WTC11 (cell line): ENCODE measurements at places on chromosomes 1 and 21. TPM values are rescaled to one million over a fixed set of nuclear protein-coding genes. Genes with fewer than 3 reads are reported as not detected.

SLAMF9 gene
- not detected in 3 replicates for total RNA-seq

GNG12 gene
- total RNA-seq, result 20.7 to 23.7 TPM (median 21.9 TPM) in 3 replicates

ZBTB8A gene
- 7.1 to 8.2 TPM (median 7.7 TPM) in 3 replicates for total RNA-seq

CD52 gene
- total RNA-seq, result 2.8 to 3.7 TPM (median 3.4 TPM) in 3 replicates

G0S2 gene
- total RNA-seq, result 0.57 to 0.92 TPM (median 0.81 TPM) in 3 replicates

TMEM201 gene
- 25.9 to 30.4 TPM (median 26.7 TPM) in 3 replicates for total RNA-seq

STK40 gene
- total RNA-seq, result 17.8 to 24.7 TPM (median 20.4 TPM) in 3 replicates

CFHR5 gene
- total RNA-seq, result not detected in 3 replicates

CSF1 gene
- total RNA-seq, result 2.5 to 3.3 TPM (median 3.0 TPM) in 3 replicates

TPTE gene
- not detected in 3 replicates for total RNA-seq

CD53 gene
- 1.4 to 1.8 TPM (median 1.6 TPM) in 3 replicates for total RNA-seq

ORC1 gene
- total RNA-seq, result 33.6 to 45.2 TPM (median 34.0 TPM) in 3 replicates

DNA sequence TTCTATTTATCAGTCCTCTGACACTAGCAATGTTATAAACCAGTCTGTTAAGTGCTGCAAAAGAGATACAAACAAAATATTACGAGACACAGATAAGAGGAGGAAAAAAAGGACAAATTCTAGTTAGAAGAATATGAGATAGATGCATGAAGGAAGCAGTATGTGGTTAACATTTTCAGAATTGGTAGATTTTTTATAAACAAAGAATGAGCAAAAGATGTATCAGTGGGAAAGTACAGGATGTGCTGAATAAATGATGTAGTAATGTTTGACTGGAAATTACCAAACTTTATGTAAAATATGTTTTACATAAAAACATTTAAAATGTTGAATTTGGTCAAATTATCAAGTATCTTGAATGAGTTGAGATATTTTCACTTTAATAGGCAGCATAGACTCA lies 574.2 kb downstream of the NUF2 start:
- no peak overlapping the region for H3K4me3 ChIP-seq
- no peak for DNase-seq
- H3K27me3 ChIP-seq, result no peaks in the 10 kb centered on the region
- H3K27ac ChIP-seq, result no peak overlapping the region

DNA sequence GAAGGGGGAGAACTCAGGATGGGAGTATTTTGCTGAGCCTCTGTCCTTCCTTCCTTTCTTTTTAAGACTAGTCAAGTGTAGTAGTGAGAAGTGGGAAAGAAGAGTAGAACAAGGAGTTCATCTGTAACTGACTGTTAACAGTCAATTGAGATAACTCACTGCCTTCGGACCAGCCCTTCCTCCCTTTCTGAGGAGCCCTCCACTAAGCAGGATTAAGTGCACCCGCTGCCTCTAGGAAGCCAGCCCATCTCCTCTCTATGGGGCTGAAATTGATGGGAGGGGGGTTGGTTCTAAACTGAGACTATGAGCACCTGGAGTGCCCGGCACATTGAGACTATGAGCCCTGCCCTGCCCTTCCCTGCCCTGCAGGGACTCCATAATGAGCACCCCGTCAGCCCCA lies 72.7 kb upstream of the TINAGL1 start:
- peak overlapping the region; percentile 31 for H3K4me3 ChIP-seq
- DNase-seq, result no peak
- peaks cover 42% of the 10 kb centered on the region for H3K4me1 ChIP-seq
- H3K36me3 ChIP-seq, result no peaks in the 10 kb centered on the region
- peaks cover 4% of the 10 kb centered on the region; the same call in 1 of the 2 replicates for H3K27me3 ChIP-seq

- H3K4me3 ChIP-seq, result no peak overlapping the region
- DNase-seq, result no peak
- H3K4me1 ChIP-seq, result peaks cover under 1% of the 10 kb centered on the region
- no peaks in the 10 kb centered on the region for H3K36me3 ChIP-seq
These were observed 73.6 kb upstream of the LRRC8B start for GRCh38 chr1:89451011-89451410.

DNA sequence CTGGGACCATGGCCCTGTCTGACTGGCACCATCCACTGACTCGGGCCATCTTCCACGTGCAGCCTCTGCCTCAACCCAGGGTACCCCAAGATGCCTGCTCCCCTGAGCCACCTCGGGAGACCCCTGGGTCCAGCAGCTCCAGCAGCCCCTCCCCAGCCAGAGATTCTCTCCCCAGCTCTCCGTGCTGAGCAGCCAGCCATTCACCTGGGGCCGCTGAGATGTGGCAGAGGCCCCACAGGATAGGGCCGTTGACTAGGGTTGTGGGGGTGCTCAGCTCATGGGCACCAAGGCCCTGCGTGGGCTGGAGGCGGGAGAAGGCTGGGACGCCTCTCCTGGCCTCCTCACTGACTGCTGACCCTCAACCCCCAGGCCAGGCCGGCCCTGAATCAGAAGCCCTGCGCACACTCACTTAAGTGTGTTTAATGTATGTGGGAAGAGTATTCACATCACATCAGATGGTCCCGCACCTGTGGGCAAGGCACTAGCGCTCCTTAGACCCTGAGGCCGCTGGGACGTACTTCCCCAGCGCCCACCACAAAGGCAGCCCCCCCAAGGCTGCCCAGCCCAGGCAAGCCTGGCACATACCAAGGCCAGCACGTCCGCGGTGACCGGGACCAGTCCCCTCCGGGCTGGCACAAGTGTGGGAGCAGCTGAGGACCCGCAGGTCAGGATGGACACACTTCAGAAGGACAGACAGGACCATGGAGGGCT lies 27.8 kb downstream of the SLC19A1 start:
- H3K27me3 ChIP-seq, result peaks cover 16% of the 10 kb centered on the region
- no peak overlapping the region for H3K27ac ChIP-seq
- no peak overlapping the region for H3K4me3 ChIP-seq
- no peaks in the 10 kb centered on the region for H3K4me1 ChIP-seq
- H3K36me3 ChIP-seq, result peaks cover 27% of the 10 kb centered on the region

DNA sequence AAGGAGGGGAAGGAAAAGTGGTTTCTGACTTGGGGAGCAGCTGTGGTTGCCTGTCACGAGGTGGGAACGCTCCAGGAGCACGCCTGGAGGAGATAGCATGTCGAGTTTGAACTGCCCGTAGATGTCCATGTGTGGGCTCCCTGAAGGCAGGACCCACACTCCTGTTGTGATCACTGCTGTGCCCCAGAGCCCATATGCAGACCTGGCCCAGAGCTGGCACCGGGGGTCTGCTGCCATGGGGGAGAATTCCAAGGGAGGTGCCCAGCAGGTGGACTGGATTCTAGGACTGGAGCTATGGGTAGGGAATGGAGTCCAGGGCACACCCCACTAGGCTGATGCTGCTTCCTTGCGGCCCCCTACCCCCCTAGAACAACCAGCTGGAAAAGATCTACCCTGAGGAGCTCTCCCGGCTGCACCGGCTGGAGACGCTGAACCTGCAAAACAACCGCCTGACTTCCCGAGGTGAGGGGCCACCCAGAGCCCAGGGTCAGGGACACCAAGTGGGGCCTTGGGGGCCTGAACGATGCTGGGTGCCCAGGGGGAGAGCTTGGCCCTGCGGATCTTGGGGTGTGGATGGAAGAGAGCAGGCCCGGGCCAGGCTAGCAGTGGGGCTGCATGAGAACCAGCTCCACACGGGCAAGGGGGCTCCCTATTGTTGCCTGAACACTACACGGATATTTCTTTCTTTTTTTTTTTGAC lies 9.3 kb downstream of the PODN start:
- H3K4me1 ChIP-seq, result no peaks in the 10 kb centered on the region
- no peak overlapping the region for H3K4me3 ChIP-seq
- peak; percentile 8 for DNase-seq
- no peak overlapping the region for H3K27ac ChIP-seq

DNA sequence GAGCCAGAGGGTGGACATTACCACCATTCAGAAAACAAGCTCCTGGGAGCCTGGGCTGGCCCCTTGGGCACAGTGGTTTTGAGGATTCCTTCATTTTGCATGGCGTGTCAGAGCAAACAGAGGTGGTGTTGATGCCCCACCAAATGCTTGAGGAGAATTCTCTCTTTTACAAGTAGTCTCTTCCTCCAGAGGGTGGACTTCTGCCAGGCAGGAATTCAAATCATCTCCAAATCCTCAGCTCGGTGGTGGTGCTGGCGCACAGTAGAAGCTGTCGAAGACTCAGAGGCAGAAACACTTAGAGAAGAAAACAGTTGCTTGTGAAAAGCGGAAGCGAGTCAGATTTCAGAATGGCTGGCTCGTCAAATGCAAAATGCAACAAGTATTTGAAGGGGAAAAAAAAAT lies 3.4 kb upstream of the CHI3L1 start:
- H3K4me3 ChIP-seq, result no peak overlapping the region
- H3K27me3 ChIP-seq, result peaks cover 2% of the 10 kb centered on the region; the same call in 1 of the 2 replicates
- no peak for DNase-seq
- H3K4me1 ChIP-seq, result peaks cover 30% of the 10 kb centered on the region

- H3K36me3 ChIP-seq, result 0 out of 2 replicates have a peak, but pooled peaks cover 2% of the 10 kb centered on the region
- no peaks in the 10 kb centered on the region for H3K27me3 ChIP-seq
- peaks cover 81% of the 10 kb centered on the region for H3K4me1 ChIP-seq
These were observed 60.4 kb downstream of the DNTTIP2 start for GRCh38 chr1:93818570-93818959.

- H3K36me3 ChIP-seq, result no peaks in the 10 kb centered on the region
- H3K4me1 ChIP-seq, result peaks cover 8% of the 10 kb centered on the region
- no peak for DNase-seq
- no peak overlapping the region for H3K4me3 ChIP-seq
- no peaks in the 10 kb centered on the region for H3K27me3 ChIP-seq
- H3K27ac ChIP-seq, result no peak overlapping the region
These were observed 204.8 kb upstream of the ADAMTS5 start for GRCh38 chr21:27171707-27172106.

- H3K4me3 ChIP-seq, result no peak overlapping the region
- H3K27ac ChIP-seq, result peak overlapping the region; percentile 25; the same call in 1 of the 2 replicates
- no peak for DNase-seq
- H3K36me3 ChIP-seq, result no peaks in the 10 kb centered on the region
- H3K4me1 ChIP-seq, result peaks cover 24% of the 10 kb centered on the region
- H3K27me3 ChIP-seq, result no peaks in the 10 kb centered on the region
These were observed 29.3 kb downstream of the SGIP1 start for GRCh38 chr1:66563094-66563800.

GRCh38 chr1:91997607-91998195 lies 32.1 kb upstream of the EPHX4 start:
- no peaks in the 10 kb centered on the region for H3K4me1 ChIP-seq
- no peaks in the 10 kb centered on the region for H3K27me3 ChIP-seq
- no peak overlapping the region for H3K4me3 ChIP-seq
- DNase-seq, result no peak

DNA sequence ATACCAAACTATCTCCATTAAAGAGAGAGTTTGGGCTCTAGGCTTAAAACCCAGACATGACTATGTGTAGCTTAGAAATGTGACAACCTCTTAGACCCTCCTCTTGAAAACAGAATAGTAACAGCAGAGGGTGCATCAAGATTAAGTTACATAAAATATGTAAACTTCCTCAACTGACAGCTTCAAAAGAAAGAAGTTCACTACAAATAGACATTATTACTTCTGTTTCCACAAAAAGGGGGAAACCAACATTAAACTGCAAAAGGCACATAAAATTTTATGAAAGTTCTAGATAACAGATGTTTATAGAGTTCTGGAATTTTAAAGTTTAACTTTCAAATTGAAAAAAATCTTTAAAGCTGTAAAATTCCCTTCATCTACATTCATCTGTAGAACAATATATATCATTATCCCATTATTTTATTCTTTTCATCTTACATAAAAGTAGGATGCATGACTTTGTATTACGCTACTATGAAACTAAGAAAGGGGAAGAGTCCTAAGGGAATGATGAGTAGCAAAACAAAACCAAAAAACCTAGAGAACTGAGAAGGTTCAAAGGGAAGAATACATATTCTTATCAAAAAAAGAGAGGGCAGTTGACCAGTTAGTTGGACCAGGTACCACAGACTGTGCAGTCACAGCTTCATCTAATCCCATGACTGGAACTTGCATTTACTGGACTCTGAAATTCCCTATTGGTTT lies 177.0 kb downstream of the SIPA1L2 start:
- H3K27me3 ChIP-seq, result no peaks in the 10 kb centered on the region; the same call in 1 of the 2 replicates
- no peak overlapping the region for H3K27ac ChIP-seq
- H3K36me3 ChIP-seq, result no peaks in the 10 kb centered on the region
- no peak overlapping the region for H3K4me3 ChIP-seq

GRCh38 chr21:43814215-43815106 lies 25.1 kb downstream of the RRP1 start:
- peak overlapping the region; percentile 60 for H3K4me3 ChIP-seq
- peaks cover 22% of the 10 kb centered on the region for H3K4me1 ChIP-seq
- no peak for DNase-seq
- H3K27me3 ChIP-seq, result no peaks in the 10 kb centered on the region

DNA sequence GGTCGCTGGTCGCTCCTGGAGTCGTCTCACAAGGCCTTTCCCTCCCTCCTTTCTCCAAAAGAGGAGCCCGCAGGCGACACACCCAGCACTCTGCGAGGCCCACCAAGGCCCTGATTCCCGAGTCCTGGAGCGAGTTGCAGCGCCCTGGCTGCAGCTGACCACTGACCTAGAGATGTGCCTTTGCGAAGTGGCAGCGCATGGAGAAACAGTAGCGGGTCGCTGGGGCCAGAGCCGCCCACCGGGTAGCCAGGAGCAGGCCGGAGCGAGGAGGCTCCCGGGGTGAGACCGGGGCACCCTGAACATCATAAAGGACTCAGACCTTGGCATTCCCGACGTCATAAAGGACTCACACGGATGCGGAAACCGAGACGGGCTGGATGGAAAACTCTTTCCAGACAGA lies 10.3 kb upstream of the NBPF11 start:
- no peak for DNase-seq
- H3K36me3 ChIP-seq, result no peaks in the 10 kb centered on the region
- H3K27ac ChIP-seq, result no peak overlapping the region
- H3K4me1 ChIP-seq, result peaks cover 37% of the 10 kb centered on the region
